Activated T-cell treated with anti-CD3 and anti-CD28 coated beads, Interleukin-2, amount 50 U/mL, for 24 hours (primary cell): ENCODE measurements at places on chromosomes 6 and 20.

DNA sequence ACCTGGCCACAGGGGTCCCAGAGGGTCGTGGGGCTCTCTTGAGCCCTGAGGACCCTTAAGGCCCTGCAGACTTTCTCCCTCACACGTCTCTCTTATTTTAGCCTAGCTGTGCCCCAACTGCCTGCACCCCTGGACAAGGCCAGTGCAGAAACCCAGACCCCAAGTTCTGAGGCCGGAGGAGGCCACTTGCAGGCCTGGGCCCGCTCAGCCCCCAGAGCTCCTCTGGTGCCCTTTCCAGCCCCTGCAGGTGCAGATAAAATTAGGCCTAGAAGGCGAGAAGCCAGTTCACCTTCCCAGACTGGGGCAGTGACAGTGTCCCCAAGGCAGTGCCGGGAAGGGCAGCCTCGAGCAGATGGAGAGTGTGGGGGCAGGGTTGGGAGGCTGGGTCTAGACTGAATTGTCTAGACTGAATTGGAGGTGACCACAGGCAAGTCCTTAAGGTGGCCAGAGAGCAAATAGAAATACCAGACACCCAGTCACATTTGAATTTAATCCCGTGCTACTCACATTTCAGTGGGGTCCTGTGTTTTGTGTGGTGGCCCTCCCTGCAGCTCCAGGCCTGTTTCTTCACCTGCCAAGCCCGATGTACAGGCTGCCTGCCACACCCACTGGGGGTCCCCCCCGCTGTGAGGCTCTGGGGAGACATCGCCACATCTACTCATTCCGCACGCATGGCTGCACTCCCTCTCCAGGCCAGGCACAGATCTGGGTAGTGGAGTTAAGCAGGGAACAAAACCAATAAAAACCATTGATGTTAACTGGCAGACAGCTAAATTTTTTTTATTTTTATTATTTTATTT, 8.6 kb upstream of the IP6K3 start:
- no peak for DNase-seq

DNA sequence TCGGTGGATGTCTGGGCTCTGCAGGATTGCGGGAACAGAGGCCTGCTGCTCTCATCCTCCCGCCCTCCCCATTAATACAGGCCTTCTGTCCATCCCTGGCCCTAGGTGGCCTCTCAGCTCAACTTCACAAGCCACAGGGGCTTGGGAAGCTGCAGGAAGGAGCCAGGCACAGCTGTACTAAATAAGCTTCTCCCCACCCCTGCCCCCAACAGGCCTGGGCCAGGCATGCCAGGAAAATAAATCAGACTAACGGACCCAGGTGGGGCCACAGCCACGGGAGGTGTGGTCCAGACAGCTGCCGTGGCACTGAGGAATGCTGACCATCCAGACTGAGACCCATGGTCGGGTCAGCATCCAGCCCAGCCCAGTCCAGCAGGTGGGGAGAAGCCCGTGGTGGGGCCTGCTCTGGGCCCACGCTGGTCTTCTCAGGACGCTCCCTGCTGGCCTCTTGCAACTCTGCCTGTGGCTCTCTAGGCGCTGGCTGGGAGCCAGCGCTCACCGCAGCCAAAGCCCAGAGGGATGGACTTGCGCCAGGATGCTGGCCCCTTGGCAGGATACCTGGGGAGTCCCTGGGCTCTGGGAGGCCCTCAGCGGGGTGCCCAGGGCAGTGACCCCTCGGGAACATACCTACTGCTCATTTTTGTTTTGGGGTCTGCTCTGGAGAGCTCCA, 8.6 kb upstream of the YTHDF1 start:
- DNase-seq = no peak

- DNase-seq = no peak
These were observed 193.6 kb downstream of the NKAIN2 start for GRCh38 chr6:123997223-123997622.

GRCh38 chr20:51422514-51423289, 119.8 kb downstream of the NFATC2 start:
- DNase-seq = no peak

DNA sequence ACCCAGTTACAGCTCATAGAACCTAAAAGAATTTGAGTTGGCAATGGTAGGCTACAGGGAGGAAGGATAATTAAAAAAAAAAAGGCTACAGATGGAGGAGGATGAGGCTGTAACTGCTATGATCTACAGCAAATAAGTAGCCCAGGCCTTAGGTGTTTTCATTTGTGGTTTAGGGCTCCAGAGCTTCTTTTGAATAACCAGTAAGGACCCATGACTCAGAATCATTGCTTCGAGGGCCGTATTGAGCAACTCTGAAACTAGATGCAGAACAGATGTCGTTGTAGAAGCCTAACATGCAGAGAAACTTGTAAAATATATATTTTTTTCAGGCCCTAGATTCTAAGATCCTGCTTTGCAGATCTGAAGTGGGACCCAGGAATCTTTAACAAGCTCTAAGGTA, 19.0 kb upstream of the ASIP start:
- DNase-seq = no peak

DNA sequence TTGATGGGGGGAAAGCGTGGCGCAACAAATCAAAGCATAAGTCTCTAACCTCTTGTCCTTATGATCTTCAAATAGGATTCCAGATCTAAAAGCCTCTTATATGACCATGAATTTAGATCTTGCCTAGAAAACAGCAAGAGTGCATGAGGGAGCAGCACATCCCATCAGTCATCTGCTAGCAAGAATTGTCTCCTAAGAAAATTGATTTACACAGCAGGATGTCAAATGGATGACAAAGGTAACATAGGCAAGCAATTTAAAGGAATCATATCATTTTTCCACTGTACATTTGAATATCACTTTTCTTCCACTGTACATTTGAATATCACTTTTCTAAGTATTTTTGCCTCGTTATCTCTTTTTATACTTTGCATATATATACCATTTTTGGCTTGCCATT, 7.5 kb upstream of the MYLIP start:
- no peak for DNase-seq

DNA sequence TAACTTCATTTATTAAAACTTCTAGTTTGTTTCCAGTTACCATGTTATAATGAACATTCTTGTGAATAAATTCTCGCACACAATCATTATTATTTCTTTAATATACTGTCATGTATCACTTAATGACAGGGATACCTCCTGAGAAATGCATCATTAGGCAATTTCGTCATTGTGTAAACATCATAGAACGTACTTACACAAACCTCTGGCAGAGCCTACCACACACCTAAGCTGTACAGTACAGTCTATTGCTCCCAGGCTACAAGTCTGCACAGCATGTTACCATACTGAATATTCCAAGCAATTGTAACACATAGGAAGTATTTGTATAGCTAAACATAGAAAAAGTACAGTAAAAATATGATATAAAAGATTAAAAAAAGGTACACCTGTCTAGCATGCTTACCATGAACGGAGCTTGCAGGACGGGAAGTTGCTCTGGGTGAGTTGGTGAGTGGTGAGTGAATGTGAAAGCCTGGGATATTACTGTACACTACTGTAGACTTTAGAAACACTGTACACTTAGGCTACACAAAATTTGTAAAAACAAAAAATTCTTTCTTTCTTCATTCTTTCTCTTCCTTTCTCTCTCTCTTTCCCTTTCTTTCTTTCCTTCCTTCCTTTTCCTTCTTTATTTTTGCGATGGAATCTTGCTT, 268.2 kb upstream of the SOX4 start:
- DNase-seq = no peak

GRCh38 chr20:32189691-32190615, 17.6 kb downstream of the PLAGL2 start:
- DNase-seq = peak; percentile 65

GRCh38 chr6:80939898-80940297, 812.6 kb downstream of the TENT5A start:
- DNase-seq = no peak

- no peak for DNase-seq
These were observed 74.8 kb downstream of the TULP4 start for GRCh38 chr6:158387036-158387435.

- no peak for DNase-seq
These were observed 9.8 kb upstream of the CBFA2T2 start for GRCh38 chr20:33480048-33480447.

DNA sequence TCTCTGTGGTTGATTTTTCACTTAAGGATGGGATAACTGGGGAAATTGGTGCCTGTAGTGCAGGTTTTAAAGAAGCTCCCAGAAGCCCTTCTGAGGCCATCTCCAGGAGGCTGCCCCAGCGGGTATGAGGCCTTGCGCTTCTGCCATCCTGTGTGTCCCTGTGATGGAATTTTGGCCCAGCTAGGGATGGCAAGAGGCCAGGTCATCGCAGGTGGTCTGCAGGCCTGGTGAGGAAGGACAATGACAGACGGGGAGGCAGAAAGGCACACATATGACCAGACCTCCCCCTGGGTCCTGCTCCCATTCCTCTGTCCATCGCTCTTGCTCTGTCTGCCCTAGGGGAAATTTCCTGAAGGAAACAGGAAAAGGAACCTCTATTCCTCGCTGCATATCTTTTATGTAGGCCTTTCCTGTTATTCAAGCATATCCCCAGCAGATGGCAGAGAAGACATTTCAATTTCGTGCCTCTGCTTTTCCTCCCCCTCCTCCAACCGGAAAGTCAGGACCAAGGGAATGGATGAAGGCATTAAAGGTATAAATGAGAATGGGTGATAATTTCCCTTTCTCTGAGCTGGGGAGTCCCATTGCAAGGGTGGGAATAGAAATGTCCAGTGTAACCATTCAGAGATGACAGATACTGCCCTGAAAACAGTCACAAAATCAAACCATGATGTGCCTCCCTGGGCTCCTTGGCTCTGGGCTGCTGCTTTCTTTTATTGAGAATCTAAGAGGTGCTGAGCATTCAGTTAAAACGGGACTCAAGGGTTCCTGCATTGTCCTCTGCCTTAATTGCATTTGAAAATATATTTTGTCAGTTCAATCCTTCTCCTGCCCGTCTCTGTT, 17.6 kb upstream of the HLA-F start:
- no peak for DNase-seq

DNA sequence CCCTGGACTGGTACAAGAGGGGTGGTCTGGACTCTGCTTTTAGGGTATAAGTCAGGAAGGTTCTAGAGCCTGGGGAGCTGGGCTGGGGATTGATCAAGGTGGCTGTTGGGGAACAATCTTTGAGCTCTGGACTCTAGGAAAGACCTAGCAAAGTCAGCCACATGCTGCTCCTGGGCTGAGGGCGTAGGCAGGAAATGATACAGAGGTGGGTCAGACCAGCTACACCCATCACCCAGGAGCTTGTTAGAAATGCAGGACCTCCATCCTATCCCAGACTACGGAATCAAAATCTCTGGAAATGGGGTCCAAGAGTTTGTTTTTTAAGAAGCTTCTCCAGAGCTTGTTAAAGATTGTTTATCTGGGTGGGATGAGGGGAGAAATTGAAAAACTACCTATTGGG, 9.4 kb downstream of the ADTRP start:
- DNase-seq = no peak

DNA sequence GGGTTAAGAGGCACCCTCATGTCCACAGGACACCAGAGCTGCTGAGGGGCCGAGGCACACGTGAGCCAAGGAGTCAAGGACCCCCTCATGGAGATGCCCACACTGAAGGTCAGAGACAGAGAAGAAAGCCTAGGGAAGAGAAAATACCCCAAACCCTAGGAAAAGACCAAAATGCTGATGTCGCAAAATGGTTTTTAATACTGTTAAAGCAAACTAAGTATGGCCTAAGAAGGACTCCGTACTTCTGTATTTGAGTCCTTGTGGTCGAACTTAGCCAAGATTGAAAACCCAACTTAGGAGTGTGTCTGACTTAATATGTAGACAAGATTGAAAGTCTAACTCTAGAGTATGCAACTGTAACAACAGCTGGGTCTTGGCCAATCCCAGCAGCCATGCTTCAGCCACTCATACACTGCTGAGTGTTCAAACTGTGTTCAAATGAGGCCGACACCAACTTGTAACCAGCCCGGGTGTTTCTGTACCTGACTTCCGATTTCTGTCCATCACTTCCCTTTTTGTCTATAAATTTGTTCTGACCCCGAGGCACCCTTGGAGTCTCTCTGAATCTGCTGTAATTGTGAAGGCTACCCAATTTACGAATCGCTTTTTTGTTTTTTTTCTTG, 92.6 kb upstream of the AGPAT4 start:
- DNase-seq = no peak

- no peak for DNase-seq
These were observed 652.5 kb upstream of the EPHA7 start for GRCh38 chr6:94071835-94072234.

GRCh38 chr6:143535189-143535614, 23.7 kb upstream of the FUCA2 start:
- DNase-seq = no peak

- DNase-seq = no peak
These were observed 322.8 kb downstream of the FARS2 start for GRCh38 chr6:5584078-5584482.

- no peak for DNase-seq
These were observed 187.5 kb downstream of the PLCB4 start for GRCh38 chr20:9256393-9256792.

GRCh38 chr20:23223908-23224580, 126.5 kb upstream of the NXT1 start:
- no peak for DNase-seq

DNA sequence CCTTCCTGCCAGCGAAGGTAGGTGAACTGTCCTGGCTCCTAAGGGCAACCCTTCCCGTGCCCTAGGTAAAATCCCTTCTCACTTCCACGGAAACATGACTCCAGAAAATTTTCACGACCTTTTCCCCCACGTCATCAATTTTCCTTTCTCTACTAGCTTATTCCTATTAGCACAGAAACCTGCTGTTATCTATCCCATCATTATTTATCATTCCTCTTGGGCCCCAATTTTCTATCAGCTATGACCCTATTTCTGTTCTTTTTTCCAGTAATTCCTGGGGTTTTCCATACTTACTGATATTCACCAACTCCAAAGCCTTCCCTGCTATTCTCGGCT, 23.8 kb upstream of the GCM1 start:
- DNase-seq = no peak

DNA sequence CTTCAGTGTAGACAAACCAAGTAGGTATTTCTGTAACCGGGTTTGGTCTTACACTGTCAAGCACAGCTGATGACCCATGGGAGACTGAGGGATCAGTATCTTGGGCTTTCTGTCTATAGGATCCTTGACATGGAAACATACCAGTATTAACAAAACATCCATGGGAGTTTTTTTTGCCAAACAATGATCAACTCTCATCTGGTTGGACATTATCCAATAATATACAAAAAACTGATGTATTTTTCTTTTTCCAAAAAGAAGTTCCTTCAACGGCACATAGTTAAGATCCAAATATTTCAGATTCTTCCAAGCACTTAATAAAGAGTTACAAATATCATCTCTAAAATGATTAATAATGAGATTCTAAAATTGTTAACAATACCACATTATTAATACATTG, 459.9 kb downstream of the PRKN start:
- DNase-seq = no peak

DNA sequence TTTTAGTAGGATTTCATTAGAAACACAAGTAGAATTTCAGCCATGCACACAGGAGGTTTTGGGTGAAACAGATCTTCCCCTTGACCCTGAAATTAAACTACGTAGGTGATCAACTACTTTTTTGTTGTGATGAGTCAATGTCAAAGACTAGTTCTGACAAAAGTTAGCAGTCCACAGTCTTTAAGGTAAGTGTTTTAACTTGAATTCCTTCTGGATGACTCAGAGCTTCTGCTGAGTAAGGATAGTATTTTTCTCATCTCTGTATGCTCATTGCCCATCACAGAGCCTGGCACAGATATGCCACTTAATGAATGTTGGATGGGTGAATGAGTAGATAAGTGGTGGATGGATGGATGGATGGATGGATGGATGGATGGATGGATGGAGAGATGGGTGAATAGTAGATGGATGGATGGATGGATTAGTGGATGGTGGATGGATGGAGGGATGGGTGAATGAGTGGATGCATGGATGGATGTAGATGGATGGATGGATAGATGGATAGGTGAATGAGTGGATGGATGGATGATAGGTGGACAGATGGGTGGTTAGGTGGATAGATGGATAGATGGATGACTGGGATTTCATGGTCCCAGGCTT, 165.3 kb downstream of the ZMYND8 start:
- DNase-seq = no peak
